RPMI7951 (cell line): ENCODE measurements at places on chromosomes 2 and 18. TPM values are rescaled to one million over a fixed set of nuclear protein-coding genes. Genes with fewer than 3 reads are reported as not detected.

GRCh38 chr2:211617803-211618202, 920.8 kb downstream of the ERBB4 start:
- DNase-seq, result no peak

SERPINB13 gene
- not detected in 2 replicates for total RNA-seq

KCNJ13 gene
- total RNA-seq, result not detected in 2 replicates

DNA sequence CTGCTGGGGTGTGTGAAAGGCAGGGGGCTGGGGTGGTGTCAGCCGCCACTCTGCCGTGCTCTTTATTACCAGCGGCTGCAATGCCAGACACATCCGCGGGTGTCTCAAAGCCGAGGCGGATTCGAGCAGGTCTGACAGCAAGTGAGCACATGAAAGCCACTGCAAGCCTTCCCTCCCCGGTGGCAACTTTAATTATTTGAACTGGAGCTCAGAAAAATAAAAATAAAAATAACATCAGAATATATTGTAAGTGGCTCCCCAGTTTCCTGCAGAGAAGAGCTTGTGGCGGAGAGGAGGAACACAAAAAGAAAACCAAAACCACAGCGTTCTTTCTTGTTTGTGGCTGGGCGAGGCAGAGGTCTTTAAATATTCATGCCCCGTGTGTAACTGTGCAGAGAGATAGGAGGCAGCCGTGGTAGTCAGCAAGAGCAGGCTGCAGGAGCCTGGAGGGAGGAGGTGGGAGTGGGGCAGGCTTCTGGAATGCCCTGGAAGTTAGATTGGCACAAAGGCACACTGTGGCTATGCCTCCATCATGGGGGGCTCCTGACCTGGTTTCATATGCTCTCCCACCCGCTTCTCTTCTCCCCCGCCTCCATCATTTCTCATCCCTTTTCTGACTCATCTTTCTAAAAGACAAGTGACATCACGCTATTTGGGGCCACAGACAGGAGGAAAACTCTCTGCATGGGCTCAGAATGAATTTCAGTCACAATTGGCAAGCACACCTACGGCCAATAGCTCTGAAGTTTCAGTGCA, 199.8 kb downstream of the CLIP4 start:
- peak; percentile 40 for DNase-seq

DNA sequence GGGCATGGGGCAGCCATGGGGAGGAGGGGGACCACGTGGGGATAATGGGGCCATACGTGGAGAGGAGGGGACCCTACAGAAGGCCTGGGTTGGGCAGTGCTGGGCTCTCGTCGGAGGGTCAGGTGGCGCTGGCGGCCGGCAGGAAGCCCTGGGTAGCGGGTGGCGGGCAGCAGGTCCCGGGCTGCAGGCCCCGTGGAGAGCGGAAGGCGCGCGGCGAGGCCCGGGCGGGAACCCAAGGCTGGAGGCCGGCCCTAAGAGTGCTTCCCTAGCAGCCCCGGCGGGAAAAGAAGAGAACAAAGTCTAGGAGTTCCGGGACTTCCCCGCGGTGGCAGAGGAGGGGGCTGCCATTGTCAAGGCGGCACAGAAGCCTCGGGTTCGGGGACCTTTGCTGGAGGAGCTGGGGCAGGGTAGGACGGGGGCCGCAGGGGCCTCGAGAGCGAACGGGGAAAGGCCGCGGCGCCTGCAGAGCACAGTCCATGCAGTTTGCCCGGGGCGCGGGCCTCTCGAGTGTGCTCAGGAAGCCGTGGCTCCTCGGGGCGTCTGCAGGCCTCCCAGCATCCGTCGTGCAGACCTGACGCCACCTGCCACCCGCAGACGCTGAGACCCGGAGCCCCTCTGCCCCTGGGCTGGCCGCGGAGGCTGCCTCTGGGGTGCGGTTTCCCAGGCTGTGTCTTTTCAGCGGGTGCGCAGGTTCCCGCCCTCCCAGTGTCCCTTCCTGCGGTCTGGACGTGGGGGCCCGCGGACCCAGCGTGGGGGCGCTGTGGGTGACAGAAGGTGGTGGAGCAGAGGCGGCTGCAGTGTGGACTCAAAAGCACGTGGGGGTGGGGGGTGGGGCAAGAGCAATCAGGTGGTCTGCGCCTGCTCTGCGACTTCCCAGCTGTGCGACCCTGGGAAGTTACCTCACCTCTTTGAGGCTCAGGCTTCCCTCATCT, 19.4 kb upstream of the NCL start:
- DNase-seq, result peak; percentile 31

DOK1 gene
- total RNA-seq, result 1.8 and 3.1 TPM in 2 replicates

DNA sequence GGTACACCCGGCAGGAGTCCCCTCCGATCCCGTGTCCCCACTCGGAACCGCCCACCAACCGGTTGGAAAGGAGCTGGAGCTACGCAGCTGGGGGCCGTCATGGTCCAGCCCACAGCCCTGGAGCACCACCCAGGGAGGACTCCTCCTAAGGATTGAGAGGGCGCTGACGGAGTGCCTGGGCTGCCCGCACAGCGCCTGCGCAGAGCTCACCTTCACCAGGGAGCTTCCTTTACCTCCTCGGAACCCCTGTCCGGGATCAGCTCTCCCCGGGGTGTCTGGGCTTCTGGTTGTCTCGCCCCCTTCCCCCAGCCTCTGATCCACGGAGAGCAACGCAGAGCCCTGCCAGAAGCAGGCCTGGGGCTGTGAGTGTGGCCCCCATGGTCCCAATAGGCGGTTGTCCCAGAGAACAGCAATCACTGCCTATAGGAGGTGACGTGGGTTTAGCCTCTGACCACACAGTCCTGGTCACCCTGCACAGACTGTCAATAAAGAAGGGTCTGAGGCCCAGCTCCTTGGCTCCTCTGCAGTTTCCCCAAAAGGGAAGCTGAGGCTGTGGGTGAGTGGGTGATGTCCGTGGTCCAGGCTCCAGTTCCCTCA, 14.6 kb downstream of the ALPG start:
- no peak for DNase-seq

DNA sequence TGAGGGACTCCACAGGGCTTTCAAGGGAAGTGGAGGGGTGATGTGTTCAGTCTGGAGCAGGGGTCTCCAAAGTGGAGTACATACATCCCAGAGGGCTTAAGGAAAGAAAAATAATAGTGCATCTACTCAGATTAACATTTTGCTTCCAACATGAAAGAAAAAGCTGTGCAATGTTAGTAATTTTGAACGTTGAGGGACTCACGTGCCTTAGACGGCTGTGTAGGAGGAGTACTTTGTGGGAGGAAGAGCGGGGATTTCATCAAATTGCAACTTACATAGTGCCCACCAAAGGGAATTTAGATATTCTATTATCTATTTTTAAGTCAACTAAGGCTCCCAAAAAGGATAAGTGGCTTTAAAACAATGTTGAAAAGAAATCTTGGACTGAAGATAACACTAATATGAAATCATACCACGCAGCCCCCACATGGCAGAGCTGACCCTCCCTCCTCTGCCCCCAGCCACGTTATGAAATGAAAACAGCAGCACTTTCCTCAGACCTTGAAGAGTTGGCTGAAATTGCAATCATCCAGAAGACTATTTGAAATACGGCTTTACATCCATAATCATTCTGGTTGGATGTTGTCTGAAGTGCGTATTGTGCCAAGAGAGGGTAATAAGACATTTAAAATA, 42.9 kb downstream of the MEX3C start:
- no peak for DNase-seq

DNA sequence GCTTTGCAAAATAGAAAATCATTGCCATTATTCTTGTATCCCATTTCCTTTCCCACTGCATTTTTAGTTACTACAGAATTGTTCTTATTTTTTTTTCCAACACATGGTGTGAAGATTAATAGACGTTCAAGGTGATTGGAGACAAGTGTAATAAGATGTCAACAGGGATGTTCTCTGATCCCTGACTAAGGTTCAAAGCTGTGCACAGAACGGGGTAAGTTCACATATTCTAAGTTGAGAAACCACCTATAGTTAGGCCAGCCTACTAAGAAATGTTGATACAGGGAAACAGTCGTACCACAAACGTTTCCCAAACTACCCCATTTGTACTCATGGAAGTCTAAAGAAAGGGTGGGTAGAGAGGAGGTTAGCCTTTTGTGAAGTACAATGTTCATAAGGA, 6.4 kb upstream of the TMEM17 start:
- DNase-seq, result no peak

GRCh38 chr18:70181015-70181414, 24.5 kb downstream of the RTTN start:
- DNase-seq, result peak; percentile 79

DNA sequence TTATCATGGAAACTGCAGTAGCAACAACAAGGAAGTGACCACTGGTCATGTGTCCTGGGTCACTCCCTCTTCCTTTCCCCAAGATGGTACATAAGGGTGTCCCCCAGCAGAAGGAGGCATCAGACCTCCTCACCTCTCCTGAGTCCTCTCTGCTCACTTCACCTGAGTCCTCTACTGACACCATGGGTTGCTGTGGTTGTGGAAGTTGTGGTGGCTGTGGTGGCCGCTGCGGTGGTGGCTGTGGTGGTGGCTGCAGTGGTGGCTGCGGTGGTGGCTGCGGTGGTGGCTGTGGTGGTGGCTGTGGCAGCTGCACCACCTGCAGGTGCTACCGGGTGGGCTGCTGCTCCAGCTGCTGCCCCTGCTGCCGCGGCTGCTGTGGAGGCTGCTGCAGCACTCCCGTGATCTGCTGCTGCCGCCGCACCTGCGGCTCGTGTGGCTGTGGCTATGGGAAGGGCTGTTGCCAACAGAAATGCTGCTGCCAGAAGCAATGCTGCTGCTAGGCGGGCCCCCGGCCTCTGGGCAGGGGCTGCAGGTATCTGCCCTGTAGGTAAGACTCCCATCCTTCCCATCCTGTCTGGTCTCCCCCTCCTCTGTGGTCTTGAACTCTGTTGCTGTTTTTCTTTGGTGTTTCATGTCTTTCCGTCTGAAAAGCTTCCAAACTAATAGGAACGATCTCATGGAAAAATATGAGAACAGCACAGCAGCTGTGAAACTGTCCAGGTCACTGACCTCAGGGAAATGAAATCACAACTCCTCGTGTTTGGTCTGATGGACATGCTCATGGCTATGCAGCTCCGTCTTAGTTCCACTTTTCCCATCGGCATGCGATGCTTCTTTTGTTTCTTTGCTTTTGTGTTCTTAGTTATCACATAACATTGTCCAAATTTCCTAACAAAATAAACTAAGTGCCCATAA, at the start of gene SCYGR4:
SCYGR4 (plus strand) TSS at position 183 of the 915 bp plus-strand sequence; CDS start at position 183, 0 bp downstream.
- DNase-seq, result no peak

CSRNP3 gene
- not detected in 2 replicates for total RNA-seq

DNA sequence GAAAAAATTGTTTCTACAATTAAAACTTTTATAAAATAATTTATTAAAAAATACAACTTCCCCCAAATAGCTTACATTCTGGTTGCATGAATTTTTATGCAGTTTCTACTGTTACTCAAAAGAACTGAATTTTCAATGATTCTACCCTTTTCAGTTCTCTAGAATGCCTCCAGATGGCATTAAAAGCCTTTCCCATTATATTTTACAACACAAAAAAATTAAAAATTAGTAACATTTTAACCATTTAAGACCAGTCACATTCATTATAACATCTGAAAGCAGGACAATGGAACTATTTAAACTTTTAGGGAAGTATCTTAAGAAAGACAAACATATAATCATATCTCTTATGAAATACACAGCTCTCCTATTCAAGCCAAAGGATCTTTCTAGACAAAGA, 236.0 kb upstream of the REV1 start:
- DNase-seq, result no peak
